ENCODE measurements at places on chromosomes 13 and 19.
A peak's percentile ranks its signal among the peaks of the same experiment; 100 is the strongest.

DNA sequence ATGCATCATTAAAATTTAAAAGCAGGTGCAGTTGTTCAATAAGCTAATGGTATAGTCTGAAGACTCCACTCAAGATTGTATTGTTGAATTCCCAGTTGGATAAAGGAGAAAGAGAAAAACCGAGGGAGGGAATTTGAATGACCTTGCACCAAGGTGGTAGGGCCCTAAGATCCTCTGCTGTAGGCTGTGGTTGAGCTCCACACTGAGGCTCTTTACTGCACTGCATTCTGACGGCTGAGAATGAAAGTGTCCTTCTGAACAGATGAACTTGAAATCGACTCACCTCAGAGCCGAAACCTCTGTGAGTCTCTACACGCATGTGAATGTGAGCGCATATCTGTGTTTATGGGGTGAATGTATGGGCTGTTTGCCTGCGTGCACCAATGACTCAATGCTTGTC is 388.9 kb upstream of the DACH1 start:
- DNase-seq: no peak

DNA sequence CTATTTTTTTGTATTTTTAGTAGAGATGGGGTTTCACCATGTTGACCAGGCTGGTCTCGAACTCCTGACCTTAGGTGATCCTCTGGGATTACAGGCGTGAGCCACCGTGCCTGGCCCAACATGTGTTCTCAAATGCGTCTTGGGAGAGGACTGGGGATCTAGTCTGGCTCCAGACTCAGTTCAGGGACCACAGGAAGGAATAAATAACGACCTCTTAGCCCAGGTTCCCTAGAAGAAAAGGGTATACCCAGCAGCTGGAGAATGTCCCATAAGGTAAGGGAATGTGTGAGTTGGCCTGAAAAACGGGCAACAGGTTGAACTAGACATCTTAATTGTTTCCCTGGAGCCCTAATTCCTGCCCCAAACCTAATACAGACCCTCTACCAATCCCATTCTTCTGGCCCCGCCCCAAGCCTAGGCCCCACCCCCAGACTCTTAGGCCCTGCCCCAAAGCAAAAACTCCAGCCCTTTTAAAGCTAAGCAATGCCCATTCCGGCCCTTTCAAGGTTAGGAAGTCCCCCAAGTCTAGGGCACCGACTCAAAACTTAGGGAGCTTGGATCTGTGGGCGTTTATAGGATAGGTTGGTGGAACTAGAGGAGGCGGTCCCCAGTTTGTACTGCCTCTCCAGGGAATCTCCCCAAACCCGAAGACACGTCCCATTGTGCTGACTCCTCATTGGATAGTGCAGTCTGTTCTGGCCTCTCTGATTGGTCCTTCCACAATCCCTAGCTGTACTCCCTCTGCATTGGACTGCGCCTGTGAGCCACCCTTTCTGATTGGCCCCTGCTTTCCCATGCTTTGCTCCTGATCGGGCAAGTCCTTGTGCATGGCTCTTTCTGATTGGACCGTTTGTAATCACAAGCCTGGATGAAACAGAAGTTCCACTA is 5.4 kb upstream of the LRFN1 start:
- DNase-seq: no peak

DNA sequence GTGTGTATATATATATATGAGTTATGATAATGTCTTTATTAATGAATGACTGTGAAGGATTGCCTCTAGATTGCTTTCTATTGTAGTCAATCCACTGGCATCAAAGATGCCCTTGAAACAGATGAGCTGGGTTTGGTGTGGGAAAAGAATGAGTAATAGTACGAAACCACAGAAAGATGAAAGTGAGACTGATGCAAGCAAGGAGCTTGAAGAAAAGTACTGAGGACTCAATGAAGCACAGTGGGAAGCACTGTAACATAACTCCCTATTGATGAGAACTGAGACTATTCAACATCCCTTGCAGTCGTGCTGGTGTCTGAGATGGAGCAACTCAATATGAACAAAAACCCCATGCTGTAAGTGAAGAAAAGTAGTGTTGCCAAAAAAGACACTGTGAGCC is 1794.2 kb downstream of the SLITRK5 start:
- no peak for DNase-seq

DNA sequence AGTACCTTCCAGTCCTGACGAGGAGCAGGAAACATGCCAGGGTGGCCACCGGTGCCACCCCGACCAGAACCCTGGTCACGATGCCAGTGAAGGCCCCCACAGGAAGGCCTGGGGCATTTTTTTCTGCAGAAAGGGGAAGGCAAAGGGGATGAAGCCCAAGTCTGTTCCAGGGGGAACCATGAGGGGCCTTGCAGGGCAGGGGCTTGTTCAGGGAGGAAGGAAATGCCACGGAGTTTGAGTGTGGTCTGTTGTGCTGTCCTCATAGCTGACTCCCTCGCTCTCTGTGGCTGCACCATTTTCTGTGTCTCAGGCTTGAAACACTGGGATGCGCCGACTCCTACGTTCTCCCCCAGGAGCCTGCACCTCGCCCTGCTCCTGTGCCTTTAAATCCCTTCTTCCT is 27.5 kb upstream of the CEACAM1 start:
- no peak for DNase-seq

GRCh38 chr19:21569494-21569865 is 64.1 kb downstream of the ZNF429 start:
- no peak for DNase-seq

- no peak for DNase-seq
Observed at GRCh38 chr13:19590423-19590822, 29.1 kb upstream of the TPTE2 start.

DNA sequence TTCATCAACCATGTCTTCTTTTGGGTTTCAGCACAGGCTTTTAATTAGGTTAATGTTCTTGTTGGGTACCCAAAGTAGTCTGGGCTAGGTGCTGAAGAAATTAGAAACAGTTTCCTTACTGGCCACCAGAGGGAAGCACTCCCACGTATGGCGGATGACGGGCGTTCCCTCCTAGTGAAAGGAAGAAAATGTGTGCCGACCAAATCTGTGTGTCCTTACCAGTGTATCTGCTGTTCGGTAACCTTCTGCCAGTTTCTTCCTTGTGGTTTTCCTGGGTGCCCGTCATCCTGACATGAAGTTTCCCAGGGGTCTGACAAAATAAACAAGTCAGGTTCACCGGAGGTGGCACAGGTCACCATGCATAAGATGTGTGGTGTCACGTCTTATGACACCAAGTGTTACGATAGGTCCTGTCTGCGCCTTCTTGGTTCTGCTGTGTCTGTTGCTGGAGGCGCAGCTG is 6.0 kb upstream of the WDR88 start:
- DNase-seq: peak; percentile 48

DNA sequence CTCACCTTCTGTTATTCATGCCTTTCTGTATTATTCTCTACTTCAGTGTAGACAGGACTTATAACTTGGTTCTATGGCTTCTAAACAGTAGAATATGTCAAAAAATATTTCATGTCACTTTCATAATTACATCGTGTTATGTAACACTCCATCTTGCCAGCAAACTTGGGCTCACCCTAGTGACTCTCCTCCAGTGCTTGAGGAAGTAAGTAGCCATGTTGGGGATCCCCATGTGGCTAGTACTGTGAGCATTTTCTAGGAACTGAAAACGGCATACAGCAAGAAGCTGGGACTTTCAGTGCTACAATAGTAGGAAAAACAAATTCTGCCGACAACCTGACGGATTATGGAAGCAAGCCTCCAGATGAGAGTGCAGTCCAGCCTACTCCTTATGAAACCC is 495.6 kb downstream of the SLITRK6 start:
- DNase-seq: no peak

- DNase-seq: no peak
Observed at GRCh38 chr13:37599519-37599918, 951 bp upstream of the POSTN start.

DNA sequence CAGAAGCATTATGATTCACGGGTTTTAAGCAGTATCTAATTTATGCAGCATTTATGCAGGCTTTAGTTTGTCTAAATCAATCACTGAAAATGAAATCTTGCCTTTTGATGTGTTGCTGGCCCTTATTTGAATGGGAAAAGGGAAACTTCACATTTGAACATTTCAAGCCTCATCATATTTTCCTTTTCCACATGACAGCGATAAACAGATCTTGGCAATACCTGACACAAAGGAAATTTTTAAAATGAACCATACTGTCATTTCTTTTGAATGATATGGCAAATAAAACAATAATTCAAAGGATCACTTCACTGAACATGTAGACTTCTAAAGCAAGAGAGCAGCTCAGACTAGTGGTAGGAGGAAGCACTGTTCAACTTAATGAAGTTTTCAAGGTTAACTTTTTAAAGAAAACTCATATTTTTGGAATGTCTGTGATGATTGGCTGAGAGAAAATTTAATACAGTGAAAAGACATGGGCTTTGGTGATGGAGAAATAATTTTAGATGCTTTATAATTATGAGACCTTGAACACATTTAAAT is 198.1 kb downstream of the OXGR1 start:
- no peak for DNase-seq

DNA sequence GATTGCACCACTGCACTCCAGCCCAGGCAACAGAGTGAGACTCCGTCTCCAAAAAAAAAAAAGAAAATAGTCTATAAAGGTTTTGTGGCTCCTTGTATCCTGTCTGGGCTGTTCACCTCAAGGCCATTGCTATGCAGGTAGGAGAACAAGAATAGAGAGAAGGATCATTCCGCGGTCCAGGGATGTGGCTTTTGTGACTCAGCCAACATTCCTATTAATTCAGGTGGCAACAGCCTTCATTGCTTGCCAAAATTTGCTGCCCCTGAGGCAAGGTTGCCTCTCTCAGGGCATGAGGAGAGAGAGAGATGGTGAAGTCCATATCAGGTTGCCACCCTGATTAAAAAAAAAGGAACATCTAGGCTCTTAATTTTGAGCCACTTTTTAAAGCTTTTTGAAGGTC is 8.0 kb downstream of the ZNF551 start:
- no peak for DNase-seq

GRCh38 chr19:54877471-54877870 is 3.4 kb downstream of the FCAR start:
- DNase-seq: no peak

DNA sequence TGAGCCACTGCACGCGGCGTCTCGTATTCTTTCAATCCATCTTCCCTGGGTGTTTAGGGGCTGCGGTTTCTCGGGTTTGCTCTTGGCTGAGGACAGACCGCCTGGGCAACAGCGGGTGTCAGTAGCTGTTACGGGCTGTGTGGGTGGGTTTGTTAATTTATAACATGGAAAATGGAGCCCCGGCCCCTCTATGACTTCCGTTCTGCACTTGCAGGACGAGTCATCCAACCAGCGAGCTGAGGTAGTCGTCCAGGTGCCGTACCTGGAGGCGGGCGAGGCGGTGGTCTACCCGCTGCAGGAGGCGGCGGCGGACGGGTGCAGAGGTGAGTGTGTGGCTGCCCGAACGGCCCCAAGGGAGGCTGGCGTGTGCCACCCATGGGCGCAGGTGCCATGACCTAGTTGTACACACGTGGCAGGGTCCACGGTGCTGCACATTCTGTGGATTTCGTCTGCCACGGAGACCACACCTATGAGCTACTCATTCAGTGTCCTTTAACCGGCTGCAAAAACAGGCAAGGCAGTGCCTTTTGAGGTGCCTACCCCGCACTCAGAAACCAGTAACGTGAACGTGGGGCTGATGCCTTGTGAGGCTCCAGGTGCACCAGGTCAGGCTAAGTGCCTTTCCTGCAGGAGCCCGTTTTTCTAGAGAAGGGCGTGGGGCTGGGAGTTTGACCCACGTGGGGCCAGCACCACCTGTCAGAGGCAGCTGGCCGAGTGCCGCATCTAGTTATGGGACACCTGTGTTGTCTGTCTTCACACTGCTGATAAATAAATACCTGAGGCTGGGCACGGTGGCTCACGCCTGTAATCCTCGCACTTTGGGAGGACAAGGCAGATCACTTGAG is 10.9 kb downstream of the POLR2E start:
- DNase-seq: no peak

GRCh38 chr19:2922987-2923386 is 21.8 kb downstream of the ZNF77 start:
- no peak for DNase-seq

- no peak for DNase-seq
Observed at GRCh38 chr19:1794424-1795172, 17.5 kb downstream of the ATP8B3 start.

GRCh38 chr13:39820606-39821005 is 165.1 kb downstream of the COG6 start:
- DNase-seq: no peak

- peak; percentile 20 for DNase-seq
Observed at GRCh38 chr13:97212601-97213040, 9.5 kb upstream of the MBNL2 start.

DNA sequence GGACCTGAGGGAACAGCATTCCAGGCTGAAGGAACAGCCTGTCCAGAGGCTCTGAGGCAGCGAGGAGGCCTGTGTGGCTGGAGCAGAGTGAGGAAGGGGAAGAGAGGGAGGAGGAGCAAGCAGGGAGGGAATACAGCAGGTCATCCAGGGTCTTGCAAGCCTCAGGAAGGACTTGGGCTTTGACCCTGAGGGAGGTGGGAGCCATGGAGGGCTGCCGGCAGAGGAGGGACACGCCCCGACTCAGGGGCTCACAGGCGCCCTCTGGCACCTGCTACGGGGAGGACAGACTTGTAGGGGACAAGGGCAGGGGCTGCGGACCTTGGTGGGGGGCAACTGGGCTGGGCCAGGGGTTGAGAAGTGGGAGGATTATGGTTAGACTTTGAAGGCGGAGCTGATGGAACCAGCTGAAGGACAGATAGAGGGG is 4.7 kb downstream of the TINCR start:
- no peak for DNase-seq

GRCh38 chr19:5030822-5031221 is 61.9 kb downstream of the KDM4B start:
- no peak for DNase-seq

GRCh38 chr19:18607226-18608101 is 865 bp upstream of the CRLF1 start:
- no peak for DNase-seq

GRCh38 chr13:112510002-112510780 is 77.8 kb downstream of the TUBGCP3 start:
- DNase-seq: peak; percentile 20

DNA sequence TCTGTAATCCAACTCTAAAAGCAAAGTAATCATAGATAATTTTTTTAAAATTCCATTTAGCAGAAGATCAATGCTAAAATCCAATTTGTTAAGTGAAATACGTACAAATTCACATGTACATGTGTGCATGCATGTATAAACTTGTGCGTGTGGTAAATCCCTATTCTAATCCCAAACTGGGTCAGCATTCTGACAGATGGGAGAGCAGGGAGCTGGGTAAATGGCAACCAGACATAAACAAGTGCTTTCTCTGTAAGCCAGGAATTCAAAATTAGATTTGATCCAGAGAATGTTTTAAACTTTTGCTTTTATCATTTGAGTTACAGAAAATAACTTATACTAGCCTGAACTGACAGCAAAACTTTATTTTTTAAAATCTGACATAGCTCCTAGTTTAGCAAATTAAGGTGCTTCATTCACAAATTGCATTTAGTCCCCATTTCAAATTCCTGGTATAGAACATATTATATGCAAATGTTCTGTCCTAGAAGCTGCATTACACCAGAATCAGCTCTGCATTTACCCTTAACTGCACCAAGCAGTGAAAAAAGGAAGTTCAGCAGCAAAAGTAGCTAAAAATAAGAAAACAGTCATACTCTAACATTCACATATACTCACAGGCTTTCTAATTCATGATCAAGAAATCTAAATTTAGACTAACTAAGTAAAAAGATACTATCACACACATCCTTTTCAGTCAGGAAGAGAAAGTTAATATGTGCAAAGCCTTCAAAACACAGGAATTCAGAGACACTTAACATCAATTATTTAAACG is 32.6 kb downstream of the UBL3 start:
- DNase-seq: no peak

All from NCI-H187 (cell line).